WTC11 (cell line): ENCODE measurements at places on chromosomes 13 and 19.
A peak's percentile ranks its signal among the peaks of the same experiment; 100 is the strongest.

- DNase-seq, result no peak
These were observed 200.6 kb downstream of the TSHZ3 start for GRCh38 chr19:31148671-31149070.

GRCh38 chr19:48997972-48998371 is 4.3 kb downstream of the RUVBL2 start:
- DNase-seq, result peak; percentile 92

DNA sequence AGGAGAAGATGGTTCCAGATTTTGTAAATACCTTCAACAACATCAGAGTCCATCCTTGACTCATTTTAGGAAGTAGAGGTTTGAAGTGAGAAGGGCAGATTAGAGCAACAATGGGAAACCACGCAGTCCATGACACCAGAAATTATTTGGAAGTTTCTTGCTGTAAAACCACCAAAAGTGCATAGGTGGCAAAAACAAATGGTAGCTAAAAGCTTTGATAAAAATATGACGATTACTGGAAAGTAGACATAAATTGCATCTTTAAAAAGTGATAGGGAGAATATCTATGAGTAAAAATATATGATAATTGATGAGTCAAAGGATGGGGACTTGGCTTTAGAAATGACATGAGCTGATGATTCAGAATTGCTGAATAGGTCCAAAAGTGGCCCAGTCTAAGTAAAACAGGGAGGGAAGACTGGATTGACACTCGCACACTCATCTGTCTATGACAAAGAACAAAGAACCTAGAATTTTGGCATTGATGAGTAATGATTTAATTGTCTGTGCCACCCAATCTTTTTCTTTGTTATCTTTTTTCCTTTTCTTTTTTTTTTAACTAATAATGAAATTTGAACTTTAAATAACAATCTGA is 472.2 kb downstream of the MYO16 start:
- no peak for DNase-seq

DNA sequence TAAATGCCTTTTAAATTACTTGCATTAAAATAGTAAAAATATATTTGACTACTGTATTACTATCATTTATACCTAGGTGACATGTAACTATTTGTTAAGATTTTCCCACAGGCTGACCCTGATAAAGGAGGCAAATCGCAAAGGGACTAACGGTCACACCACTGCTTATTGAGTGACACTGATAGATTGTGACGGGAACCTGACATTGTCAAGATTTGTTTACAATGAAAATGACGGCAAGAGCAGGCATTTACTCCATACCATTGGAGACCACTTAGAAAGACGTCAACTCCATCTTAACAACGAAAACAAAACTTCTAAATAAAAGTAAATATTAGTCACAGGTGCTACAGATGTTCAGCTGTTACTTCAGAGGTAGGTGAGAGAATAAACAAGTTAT is 289.0 kb downstream of the DACH1 start:
- DNase-seq, result no peak

DNA sequence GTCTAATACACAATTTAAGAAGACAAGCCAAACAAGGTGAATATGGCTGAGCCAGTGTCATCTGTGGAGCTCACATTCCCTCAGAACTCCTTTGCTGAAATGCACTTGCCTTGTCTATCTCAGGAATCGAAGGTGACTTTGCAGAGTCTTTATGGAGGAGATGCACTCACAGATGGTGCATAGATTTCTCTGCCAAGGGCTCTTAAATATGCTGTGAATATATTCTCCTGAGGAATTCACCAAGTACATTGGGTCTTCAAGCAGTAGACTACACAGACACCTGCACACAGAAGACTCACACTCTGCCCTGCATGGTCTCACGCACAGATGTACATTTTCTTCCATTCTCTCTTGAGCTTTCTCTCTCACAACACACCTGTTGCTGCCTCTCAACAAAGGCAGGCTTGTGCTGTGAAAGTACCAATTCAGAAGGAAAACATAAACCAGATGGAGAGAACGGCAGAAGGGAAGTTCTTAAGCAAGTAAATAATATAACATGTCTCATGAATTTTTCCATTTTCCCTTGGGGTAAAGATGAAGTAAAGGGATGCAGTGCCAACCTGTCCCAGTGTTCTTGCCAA is 174.7 kb downstream of the DLEU7 start:
- no peak for DNase-seq

DNA sequence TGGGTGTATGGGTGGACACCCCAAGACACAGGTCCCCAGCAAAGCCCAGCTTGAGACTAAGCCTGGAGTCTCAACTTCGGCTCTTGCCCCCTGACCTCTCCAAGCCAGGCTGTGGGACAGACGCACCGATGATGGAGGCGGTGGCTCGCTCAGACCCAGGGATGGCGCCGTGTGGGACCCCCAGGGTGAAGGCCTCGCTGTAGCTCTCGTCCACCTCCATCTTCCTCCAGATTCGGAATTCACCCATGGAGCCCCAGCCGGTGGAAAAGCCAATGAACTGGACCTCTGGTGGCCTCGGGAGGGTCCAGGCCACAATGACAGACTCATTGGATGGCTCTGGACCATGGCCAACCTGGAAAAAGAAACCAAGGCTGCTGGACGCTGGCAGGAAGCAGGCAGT is 39.1 kb downstream of the F2RL3 start:
- DNase-seq, result no peak

GRCh38 chr19:30557927-30558557 is 185.9 kb downstream of the ZNF536 start:
- no peak for DNase-seq
